ENCODE measurements at places on chromosomes 3 and 15.

DNA sequence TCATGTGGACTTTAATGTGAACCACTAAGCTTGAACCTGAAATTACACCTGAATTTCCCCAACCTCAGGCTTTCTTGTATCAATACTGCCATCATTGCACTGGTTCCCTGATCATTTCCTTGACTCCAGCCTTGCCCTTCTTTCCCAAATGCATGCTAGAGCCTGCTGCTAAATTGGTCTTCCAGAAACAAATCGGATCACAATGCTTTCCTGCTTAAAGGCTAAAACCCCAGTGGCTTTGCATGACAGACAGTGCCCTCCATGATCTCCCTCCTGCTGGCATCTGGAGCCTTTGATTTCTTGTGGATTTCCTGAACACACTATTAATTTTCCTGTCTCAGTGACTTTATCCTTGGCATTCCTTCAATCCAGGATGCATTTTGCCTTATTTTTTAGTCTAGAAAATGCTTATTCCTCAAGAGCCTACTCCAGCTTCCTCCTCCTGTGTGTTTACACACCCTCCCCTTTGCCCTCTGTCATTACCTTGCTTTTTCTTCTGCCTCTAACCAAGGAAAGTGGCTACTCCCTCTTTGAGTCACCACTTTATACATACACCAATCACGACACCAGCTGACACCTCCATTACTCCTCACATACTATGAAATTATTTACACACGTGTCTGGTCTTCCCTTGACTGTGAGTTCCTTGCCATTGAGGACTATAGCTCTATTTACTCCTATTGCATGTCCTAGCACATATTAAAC lies 214.6 kb downstream of the KCNAB1 start:
- DNase-seq, result no peak

DNA sequence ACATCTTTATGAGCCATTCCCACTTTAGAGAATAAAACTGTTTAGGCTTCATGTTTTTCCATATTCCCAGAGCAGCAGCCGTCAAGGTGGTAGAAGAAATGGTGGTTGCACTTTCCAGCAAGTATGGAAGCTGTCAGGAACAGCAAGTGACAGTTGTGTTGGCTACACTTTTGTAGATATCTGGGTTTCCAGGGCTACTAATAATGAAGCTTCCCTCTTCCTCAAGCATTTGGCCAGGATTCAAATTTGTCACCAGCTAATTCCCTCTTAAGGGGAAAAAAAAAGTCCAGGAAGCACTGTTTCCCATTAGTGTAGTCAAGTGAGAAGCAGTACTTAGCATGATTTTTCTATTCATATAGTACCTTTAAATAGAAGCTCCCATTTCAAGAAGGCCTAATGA lies 252.8 kb downstream of the IGSF11 start:
- DNase-seq, result no peak

- no peak for DNase-seq
Observed at GRCh38 chr15:29294732-29295325, 25.2 kb upstream of the NSMCE3 start.

GRCh38 chr15:60179786-60180391 lies 175.8 kb downstream of the FOXB1 start:
- peak; percentile 5 for DNase-seq

- DNase-seq, result no peak
Observed at GRCh38 chr3:34920806-34921205, 718.5 kb upstream of the ARPP21 start.
